Suprapubic skin (tissue), 4 donors: ENCODE measurements at places on chromosomes 12 and 14. TPM values are rescaled to one million over a fixed set of nuclear protein-coding genes. Genes with fewer than 3 reads are reported as not detected.

The MBD6 gene
- 92.9 TPM for total RNA-seq

The KRT78 gene
- total RNA-seq, result 115 TPM

The ZNF385A gene
- total RNA-seq, result 106 TPM

The NCOR2 gene
- total RNA-seq, result 264 TPM

The ESPL1 gene
- total RNA-seq, result 5.8 TPM

The ERBB3 gene
- 226 TPM for total RNA-seq

The FOXG1 gene
- not detected for total RNA-seq

The ACOT4 gene
- total RNA-seq, result 2.4 TPM

The SYCP3 gene
- total RNA-seq, result 0.24 TPM

The KRT85 gene
- 119 TPM for total RNA-seq

The ING4 gene
- total RNA-seq, result 73.4 TPM

The TCL1B gene
- not detected for total RNA-seq

The TMBIM6 gene
- 383 TPM for total RNA-seq

The AHNAK2 gene
- 848 TPM for total RNA-seq

The MUCL1 gene
- total RNA-seq, result 218 TPM

The CD163L1 gene
- 1.9 TPM for total RNA-seq

The CPNE6 gene
- not detected for total RNA-seq

The NEUROD4 gene
- total RNA-seq, result not detected

The SPIC gene
- not detected for total RNA-seq

The CLEC2A gene
- 64.3 TPM for total RNA-seq

The ZNF605 gene
- 18.3 TPM for total RNA-seq

The TRIM9 gene
- total RNA-seq, result 2.2 TPM

The GPR135 gene
- 3.0 TPM for total RNA-seq

The YAF2 gene
- total RNA-seq, result 12.5 TPM

The POTEM gene
- not detected for total RNA-seq
